ENCODE measurements at places on chromosomes 3 and 15.

DNA sequence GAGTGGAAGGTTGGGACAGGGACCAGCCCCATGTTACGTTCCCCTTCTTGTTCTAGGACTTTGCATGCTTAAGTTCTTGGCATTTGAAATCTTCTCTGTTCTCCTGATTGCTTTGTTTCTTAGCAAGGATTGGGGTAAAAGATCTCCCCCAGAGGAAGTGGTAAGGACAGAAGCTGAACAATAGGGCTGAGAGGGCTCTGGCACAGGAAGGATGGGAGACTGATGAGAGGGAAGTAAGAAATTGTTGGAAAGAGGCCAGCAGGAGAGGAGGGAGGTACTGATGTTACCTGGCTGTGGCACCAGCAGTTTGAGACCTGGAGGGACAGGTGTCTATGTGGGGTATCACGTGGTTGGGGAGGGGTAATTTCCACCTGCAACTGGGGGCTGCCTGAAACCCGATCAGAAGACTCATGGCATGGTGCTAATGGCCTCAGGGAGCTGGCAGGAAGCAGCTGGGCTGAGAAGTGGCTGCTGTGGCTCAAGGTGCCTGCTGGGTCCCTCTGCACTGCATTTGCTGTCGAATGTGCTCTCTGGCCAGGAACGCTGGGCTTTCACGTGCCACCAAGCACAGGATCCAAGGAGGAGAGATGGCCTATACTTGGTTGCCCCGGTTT is 108.4 kb downstream of the LSM3 start:
- DNase-seq, result no peak

GRCh38 chr3:41846850-41847249 is 115.1 kb downstream of the ULK4 start:
- no peak for DNase-seq

DNA sequence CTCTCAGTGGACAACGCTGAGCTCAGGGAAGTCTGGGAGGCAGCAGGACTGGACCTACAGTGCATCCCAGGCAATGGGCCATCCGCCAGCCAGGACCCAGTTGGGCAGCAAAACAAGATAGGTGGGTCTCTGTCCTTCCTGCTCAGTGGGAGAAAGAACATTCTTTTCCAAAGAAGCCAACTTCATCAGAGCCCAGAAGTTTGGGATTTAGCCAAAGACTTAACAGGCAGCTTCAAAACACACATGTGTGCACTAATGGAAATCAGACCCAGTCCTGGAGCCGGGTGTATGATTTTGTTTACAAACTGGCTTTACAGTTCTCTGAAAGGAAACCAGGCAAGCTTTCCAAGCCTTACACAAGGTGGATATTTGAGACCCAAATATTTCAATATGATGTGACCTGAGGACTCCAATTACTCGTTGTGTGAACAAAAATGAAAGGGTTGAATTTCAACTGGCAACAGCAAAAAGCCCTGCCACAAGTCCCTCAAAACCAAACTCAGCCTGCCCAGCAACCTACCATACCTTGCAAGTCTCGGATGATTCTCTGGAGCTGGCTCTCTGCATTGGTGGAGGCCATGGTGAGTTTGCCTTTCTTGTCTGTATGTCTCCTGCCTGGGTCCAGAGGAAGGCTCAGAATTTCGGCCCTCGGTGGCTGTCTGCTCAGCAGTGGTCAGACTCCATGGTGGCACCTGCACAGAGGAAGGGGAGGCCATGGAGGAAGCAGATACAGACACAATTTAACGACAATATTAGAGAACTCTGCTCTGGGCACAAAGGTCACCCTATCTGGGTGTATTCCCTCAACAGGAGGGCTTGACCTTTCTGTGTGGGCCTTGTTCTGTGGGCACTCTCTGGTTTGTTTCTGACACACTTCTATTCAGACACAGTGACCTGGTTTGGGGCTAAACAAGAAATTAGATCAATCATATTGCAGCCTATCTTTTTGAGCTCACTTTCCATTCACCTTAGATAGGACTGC is 11.0 kb downstream of the FYCO1 start:
- no peak for DNase-seq

DNA sequence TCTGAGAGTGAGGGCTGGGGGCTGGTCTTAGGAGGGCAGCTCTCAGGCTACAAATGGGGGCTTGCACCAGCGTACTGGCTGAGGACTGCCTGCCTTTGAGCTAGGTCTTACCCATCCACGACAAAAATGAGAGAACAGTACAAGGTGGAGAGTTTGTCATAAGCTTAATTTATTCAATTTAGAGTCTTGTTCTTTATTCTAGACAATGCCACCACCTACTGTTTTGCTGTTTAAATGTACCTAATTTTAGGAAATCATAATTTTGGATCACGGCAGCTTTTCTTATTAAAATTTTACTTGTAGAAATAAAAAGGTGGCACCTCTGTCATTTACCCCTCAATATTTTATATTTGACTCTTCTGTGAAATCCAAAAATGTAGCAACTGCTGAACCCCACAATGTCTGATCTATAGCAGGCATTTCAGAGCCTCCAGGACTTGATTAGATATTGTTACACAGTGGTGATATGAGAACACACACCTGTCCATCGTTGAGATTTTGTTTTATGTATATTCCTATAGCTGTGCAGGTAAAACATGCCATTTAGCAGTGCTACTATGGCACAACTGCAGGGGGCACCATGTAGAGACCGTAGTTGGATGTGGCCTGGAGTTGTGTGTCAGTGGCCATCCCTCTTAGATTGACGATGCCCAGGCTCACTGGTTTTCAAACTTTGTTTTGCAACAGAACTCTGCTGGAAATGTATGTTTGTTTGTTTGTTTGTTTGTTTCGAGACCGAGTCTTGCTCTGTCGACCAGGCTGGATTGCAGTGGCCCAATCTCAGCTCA is 88.6 kb downstream of the SLCO3A1 start:
- no peak for DNase-seq

- DNase-seq, result no peak
These were observed 45.7 kb upstream of the STT3B start for GRCh38 chr3:31486865-31487533.

- no peak for DNase-seq
These were observed 401.9 kb upstream of the ROBO2 start for GRCh38 chr3:76638006-76638405.

DNA sequence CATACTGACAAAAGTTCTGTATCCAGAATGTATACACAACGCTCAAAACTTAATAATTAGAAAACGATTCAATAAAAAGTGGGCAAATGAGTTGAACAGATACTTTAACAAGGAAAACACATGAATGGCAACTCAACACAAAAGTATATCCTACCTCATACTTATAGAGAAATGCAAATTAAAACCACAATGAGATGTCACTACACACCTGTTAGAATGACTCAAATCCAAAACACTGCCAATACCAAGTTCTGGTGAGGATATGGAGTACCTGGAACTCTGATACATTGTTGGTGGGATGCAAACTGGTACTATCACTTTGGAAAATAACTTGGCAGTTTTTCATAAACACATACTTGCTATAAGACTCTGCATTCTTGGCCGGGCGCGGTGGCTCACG is 42.1 kb downstream of the PRTG start:
- DNase-seq, result no peak

GRCh38 chr15:65796610-65797078 is 4.6 kb upstream of the DENND4A start:
- no peak for DNase-seq

GRCh38 chr15:62119227-62119864 is 45.7 kb downstream of the C2CD4B start:
- no peak for DNase-seq

GRCh38 chr3:71989165-71989564 is 204.2 kb upstream of the PROK2 start:
- no peak for DNase-seq

DNA sequence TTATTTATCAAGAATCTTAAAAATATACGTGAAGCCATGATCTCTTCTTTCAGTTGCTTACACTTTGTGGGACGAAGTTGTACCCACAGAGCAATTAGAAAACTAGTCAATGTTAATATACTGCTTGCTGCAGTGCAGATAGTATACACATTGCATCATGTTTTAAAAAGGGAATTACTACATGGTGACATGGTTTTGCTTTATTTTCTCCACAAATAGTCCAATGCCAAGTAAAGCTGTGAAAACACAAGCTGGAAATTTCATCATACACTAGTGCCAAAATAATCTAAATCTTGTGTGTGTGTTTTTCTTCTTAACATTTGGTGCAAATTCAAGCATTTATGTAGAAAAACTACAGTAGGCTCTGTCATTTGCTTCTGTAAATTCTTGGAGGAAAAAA is 233.0 kb downstream of the EPHA3 start:
- no peak for DNase-seq

DNA sequence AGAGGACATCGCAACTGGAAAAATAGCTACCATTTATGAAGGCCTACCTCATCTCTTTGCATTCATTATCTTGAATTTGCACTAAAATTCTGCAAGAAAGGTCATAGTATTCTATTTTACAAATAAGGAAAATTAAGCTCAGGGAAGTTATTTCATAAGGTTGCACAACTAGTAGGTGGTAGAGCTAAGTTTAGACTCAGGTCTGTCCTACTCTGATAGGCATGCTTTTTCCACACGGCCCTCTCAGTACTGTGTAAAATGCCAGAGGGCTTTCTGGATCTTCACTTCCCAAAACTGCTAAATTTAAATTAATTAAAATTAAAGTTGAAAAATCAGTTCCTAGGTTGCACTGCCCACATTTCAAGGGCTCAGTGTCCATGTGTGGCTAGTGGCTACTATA is 18.3 kb downstream of the MAP2K1 start:
- DNase-seq, result no peak

GRCh38 chr15:95208988-95209387 is 977.6 kb downstream of the MCTP2 start:
- DNase-seq, result no peak

- no peak for DNase-seq
These were observed 33.1 kb upstream of the CCDC50 start for GRCh38 chr3:191296041-191296541.

GRCh38 chr3:44227632-44228031 is 14.1 kb upstream of the TOPAZ1 start:
- DNase-seq, result no peak

GRCh38 chr3:159854500-159855124 is 134.0 kb upstream of the IL12A start:
- no peak for DNase-seq

- DNase-seq, result no peak
These were observed 11.3 kb downstream of the P2RY14 start for GRCh38 chr3:151267066-151267465.

- DNase-seq, result no peak
These were observed 18.8 kb downstream of the PPP1R2 start for GRCh38 chr3:195524171-195524896.

DNA sequence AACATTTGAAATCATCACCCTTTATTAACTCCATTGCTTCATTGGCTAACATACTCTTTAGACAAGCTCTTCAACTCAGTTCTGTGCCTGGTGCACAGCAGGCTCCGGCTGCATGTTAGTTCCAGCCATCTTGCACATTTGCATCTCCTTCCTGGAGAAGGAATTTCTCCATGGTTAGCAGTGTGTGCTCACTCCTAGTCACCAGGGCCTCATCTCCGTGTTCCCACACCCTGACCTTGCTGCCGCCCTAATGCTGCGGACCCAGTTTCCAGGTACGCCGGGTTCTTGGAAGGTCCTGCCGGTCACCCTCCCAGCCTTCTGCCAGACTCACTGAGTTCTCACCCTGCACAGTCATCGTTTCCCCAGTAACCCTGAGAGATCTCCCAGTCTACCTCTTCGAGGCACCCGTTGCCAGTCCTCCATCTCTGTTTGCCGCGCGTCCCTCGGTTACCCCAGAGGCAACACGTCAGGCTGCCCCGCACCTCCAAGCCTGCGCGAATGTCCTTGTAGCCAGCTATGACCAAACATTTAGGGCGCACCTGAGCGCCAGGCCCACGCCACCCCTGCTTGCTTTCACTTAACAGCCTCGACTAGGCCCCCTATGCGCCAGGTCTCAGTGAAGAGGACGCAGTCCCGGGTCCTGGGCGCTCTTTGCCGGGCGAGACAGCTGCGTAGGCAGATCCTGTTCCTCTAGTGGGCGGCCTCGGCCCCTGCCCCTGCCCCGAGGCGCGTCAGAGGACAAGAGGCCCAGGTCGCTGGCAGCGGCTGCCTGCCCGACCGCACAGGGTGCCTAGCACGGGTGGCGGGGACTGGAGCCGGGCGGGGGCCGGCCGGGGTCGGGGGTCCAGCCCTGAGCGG is 747 bp upstream of the ZNF592 start:
- DNase-seq, result no peak

GRCh38 chr3:5058471-5058951 is 63.6 kb upstream of the ARL8B start:
- DNase-seq, result no peak

- no peak for DNase-seq
These were observed 207.4 kb downstream of the OPA1 start for GRCh38 chr3:193800138-193801043.

DNA sequence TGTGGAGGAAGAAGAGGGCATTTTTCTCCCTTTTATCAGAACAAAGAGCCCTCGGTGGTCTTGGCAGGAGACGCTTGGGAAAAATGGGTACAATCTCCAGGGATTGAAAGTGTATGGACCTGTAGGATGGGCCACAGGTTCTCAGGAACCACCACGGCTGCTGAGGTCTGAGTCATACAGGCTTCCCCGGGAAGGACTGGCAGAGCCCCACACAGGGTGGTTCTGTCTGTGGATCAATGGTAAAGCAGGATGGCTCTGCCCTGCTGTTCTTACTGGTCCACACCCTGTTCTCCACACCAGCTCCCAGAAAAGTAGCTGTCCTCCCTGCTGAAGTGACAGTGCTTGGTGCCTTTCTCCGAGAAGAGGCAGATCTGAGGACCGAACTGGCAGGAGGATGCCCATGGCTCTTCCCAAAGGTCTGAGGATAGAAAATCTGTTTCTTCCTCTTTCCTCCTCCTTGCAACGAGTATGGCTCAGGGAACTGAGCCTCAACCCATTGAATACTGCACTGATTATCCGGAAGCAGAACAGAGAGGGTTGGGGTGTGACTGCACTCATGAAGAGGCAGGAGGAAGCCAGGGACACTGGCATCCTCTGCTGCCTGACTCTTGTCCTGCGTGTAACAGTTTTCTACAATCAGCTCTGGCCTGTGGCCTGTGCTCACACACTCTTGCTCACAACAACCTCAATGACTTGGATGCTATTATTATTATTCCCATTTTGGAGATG is 39.0 kb downstream of the KIF9 start:
- DNase-seq, result no peak

- no peak for DNase-seq
These were observed 97.8 kb downstream of the SHQ1 start for GRCh38 chr3:72750405-72750965.

- DNase-seq, result no peak
These were observed 244.1 kb upstream of the SEMA6D start for GRCh38 chr15:47473106-47473725.

DNA sequence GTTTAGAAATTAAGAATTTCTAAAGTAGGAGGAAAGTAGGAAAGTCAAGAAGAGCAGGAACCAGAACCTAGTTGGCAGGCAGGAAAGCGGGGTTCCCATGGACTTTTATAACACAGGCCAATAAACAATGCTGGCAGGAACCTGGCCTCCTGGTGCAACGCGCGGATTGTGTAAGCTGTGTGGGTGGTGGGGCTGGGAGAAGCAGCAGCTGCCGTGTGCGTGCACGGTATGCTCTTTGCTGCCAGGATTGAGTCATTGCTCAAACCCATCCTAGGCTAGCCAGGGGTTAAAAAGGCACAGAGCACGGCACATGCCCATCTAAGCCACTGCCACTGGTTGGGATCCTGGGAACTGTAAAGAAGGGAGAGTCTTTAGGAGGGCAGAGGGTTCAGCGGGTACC is 209.9 kb upstream of the RGMA start:
- DNase-seq, result no peak

- no peak for DNase-seq
These were observed 613.4 kb downstream of the FOXP1 start for GRCh38 chr3:70970171-70970570.

- DNase-seq, result no peak
These were observed 659.1 kb downstream of the GRM7 start for GRCh38 chr3:7520059-7520458.

Measured in cortex of kidney (tissue), 1 donor.